IMR-90 (cell line): ENCODE measurements at places on chromosomes 5 and 9. TPM values are rescaled to one million over a fixed set of nuclear protein-coding genes. Genes with fewer than 3 reads are reported as not detected.
A peak's percentile ranks its signal among the peaks of the same experiment; 100 is the strongest.

DNA sequence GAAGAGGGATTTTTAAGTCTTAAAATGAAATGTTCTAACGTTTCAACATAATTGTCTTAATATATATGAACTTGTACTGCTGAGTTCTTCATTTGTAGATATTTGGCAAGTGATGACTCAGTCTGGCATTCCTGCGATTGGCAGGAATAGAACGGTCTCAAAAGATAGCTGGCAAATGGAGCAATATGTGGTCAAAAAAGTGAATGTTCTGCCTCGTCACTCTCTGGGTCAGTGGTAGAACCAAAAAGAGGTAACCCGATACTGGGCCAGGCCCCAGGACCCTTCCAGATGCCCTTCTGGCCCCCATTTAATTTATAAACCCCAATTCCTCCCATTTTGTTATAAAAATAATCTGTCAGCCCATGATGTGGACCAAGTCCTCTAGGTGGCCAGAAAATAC is 39.2 kb downstream of the ZNF366 start:
- peak; percentile 40 for DNase-seq

GRCh38 chr9:38274800-38275199 is 117.7 kb upstream of the ALDH1B1 start:
- DNase-seq = no peak

DNA sequence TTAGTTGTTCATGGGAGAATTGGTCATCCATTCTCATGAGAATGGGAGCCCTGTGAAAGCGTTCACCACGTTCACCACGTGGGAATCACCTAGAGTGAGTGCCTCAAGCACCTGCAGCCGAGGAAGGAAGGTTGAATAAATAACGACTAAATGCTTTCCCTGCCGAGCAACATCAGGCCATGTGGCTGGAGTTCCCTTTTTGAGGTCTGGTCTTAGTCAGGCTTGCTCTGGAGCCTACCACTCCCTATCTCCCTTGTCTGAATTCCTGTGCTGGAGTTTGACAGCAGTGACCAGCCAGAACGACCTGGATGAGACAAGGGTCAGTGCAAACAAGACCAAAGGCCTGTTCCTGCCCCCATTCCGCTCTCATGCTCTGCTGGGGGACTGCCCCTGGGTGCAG is 28.5 kb downstream of the KCNMB1 start:
- DNase-seq = no peak

DNA sequence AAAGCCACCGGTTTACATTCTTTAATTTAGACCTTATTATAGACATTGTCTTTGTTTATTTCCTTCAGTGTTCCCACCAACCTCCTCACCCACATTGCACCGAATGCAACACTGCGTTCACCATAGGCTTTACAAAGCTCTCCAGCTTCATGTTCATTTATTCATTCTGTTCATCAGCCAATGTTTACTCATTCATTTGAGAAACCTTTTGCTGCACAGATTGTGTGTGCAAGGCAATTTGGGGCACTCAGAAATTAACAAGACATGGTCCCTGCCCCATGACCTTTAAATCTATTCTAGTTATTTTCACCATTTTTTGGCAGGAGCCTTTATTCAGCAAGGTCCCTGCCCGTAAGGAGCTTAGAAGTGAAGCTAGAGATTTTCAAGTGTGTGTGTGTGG is 70.9 kb upstream of the RARS1 start:
- no peak for DNase-seq

DNA sequence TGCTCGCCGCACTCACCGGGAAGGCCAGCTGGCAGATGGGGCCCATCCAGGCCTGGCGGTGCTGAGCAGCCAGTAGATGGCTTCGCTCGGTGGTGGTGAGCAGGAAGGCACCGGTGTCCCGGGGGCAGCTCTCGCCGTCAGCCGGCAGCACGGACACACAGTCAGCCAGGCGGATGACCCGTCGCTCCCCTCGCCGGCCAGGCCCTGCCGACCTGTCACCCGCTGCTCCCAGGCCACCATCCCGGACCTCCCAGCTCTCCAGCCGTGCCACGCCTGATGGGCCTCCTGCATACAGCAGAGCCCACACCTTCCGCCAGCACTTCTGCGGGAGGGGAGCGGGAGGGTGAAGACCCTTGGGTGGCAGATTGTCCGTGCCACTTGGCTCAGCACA is 1.4 kb downstream of the DOK3 start:
- DNase-seq = no peak

The NSG2 gene
- not detected in 2 replicates for polyA plus RNA-seq

DNA sequence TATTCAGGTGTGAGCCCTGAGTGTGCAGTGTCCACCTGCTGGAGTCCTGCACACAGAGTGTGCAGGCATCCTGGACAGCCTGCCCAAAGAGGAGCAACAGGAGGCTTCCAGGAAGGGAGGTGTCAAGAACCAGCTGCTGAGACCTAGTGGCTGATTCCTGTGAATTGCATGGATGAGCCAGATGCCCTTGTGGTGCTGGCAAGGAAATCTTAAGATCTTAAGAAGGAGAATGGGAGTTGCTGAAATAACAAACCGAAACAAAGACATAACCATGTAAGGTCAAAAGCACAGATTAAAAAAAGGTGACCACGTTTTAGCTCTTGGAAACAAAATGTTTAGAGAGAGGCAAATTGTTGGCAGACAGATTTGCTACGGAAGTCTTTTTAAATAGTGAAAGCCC is 29.3 kb upstream of the RPS23 start:
- no peak for DNase-seq

DNA sequence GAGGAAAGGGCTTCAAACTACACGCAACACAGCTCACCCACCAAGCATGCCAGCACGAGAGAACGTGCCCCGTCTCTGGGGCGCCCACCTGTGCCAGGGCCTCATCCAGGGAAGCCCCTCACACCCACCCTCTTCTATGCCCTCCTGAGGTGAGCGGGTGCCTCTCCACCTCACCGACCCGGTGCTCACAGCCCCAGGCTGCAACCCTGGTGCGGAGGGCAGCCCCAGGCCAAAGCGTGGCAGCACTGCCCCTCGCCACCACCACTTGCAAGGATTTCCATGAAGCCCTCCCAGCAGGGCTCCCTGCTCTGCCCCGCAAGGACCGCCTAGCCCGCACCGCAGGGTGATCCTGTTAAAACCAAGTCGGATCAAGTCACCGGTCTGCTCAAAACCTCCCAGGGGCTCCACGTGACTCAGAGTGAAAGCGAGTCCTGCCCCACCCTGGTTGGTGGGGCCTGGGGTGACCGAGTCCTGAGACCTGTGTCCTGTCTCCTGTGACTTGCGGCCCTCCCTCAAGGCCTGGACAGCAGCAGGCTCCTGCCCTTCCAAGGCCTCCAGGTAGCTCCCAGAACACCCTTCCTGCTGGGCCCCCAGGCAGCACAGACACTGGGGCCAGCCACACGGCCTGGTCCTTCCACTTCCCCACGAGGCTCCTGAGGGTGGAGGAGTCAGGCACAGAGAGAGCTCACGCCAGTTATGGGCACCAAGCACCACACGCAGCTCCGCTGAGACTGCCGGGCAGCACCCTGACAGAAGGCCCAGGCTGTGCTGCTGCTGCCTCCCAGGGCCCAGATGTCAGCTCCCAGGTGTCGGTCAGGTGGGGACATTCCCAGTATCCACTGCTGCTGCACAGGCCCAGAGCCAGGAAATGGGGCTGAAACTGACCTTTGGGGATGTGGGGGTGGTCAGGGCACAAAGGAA is 12.7 kb downstream of the BRD3 start:
- DNase-seq = no peak

GRCh38 chr5:14174230-14174636 is 31.1 kb downstream of the TRIO start:
- peak; percentile 56 for DNase-seq

DNA sequence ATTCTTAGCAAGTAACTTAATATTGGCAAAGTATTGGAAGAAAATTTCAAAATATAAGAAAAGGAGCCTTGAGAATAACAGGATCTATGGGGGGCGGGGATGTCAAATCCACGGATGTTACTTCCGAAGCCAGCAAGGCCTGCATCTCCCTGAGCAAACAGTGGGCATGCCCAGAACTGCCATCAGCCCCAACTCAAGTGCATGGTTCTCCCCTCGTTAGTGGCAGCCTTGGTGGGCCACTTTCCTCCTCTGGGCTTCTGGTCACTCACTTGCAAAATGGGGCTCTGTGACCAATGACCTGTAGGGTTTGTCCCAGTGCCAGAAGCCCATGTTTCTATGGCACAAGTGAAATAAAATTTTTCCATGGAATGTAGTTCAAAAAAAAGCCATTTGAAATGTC is 27.2 kb upstream of the MED10 start:
- no peak for DNase-seq

DNA sequence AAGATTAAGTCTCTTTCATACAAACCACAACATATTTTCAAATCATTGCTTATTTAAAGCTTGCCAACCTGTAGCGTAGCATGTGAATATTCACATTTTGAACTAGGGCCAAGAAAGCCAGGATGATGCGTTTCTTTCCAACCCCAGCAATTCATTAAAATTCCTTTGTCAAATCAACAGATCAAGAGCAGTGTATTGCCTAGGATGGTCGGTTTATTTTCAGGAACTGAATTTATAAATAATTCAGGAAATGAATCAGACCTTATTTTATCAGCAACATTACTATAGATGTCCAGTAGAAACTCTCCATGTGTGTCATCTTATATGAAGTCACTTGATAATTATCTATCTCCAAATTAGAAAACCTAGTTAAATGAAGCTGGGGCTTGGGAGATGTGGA is 13.2 kb upstream of the AUH start:
- peak; percentile 93 for DNase-seq

The ASPN gene
- 0.04 and 0.09 TPM in 2 replicates for polyA plus RNA-seq

- no peak for DNase-seq
Measured at GRCh38 chr9:15529566-15530324, 19.0 kb upstream of the PSIP1 start.

GRCh38 chr5:97243353-97243752 is 60.3 kb upstream of the RIOK2 start:
- no peak for DNase-seq

DNA sequence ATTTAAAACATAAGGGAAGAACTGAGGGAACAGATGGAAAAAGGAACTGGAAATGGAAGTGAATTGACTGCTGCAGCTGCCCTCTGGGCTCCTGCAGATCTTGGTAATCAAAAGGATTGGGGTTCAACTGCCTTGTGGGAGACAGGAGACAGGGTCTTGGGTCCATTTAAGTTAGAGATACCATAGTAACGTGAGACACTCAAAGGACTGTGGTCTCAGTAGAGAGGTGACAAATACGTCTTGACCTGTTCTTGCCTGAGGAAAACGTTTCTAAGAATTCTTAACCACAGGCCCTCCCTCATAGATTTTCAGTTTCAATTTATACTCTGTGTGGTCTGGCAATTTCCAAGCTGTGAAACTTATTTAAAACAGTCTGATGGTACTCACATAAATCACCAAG is 100.8 kb upstream of the DHFR start:
- DNase-seq = no peak

DNA sequence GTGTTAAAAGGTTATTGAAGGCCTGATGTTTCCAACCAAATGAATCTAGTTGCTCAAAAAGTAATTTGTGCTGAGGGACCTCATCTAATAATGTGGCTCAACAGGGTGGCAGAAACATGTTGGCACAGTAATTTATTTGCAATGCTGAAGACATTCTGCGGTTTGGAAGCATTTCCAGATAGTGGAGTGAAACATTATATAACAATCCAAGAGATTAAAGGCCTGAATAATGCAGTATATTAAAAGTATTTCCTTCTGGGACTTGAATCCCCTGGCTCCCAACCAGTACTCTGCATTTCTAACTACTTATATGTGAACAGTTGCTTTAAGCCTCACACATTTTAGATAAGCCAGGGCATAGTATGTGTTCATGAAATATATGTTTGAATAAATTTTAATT is 25.9 kb upstream of the ALDH1A1 start:
- no peak for DNase-seq

DNA sequence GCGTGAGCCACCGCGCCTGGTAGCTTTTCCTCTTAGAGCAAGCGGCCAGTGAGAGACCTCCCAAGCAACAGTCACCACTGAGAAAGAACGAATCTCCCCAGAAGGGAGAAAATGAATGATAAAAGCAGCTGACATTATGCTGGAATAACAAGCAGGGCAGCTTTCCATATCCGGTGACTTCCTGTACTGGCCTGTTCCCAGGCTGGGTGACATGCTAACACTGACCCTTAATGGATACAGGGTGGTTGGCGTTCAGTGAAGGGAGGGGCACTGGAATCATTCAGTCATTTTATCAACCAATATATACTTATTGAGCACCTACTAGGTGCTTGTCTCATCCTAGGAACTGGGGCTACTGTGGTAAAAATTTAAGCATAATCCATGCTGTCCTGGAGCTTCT is 357.3 kb upstream of the PANK3 start:
- no peak for DNase-seq

- no peak for DNase-seq
Measured at GRCh38 chr5:156009583-156009982, 317.4 kb upstream of the SGCD start.

DNA sequence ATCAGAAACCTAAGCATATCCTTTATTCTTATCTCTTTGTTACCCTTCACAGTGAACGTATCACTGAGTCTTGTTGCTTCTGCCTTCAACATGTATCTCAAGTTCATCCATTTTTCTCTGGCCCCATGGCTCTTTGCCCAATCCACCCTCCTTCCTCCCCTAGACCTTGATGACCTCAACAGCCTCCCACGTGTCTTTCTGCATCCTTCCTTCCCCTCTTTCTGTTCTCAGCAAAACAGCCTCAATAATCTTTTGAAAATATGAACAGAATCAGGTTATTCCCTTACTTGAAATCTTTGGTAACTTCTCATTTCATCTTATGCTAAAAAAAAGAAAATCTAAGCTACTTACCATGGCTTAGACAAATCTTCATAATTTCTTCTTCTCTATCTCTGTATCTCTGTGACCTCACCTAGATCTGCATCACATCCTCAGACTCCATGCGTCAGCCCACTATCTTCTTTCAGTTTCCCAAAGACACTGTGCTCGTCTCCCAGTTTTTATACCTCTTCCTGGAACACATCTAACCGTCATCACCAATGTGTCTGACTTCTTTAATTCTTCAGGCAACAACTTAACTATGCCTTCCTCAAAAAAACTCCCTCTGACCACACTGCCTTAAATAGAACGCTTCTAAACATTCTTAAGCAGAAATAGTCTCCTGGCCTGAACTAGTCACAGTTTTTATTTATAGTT is 208.0 kb downstream of the PARP8 start:
- no peak for DNase-seq

GRCh38 chr5:123610665-123611405 is 98.9 kb downstream of the CSNK1G3 start:
- DNase-seq = peak; percentile 80

The HSDL2 gene
- polyA plus RNA-seq = 13.5 and 17.7 TPM in 2 replicates

DNA sequence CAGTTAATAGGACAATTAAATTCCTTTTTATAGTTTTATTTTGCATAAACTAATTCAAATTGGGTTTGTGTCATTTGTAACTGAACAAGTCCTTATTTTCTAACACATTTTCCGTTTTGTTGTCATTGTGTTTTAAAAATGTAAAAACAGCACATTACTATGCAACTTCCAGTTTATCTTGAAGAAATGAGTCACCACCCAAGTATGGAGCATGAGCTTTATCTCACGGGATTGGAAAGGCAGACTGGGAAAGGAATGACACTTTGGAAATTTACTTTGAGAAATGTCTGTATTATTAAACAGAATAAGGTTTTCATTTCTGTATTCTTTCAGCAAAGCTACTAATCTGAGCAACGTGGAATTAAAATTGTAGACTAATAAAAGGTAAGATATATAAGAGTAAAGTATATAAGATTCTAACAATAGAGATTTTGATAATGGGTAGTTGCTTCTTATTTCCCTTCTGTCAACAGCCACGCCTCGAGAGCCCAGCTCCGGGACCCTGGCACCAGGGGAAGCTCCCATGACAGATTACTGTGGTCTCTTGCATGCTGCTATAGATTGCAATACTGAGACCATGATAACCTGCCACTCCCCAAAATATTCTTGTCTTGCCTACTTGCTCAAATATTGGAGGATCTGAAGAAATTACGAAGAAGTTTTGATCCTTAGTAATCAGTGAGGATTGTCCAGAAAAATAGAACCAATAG is 433.1 kb downstream of the CHSY3 start:
- DNase-seq = peak; percentile 15

- DNase-seq = no peak
Measured at GRCh38 chr5:165735388-165735787, 2230.0 kb downstream of the MAT2B start.
